Activated T-helper 9 cell treated with anti-CD3 and anti-CD28 coated beads, Interleukin-2, amount 50 U/mL, for 16 hours (primary cell): ENCODE measurements at places on chromosomes 3 and 15.

DNA sequence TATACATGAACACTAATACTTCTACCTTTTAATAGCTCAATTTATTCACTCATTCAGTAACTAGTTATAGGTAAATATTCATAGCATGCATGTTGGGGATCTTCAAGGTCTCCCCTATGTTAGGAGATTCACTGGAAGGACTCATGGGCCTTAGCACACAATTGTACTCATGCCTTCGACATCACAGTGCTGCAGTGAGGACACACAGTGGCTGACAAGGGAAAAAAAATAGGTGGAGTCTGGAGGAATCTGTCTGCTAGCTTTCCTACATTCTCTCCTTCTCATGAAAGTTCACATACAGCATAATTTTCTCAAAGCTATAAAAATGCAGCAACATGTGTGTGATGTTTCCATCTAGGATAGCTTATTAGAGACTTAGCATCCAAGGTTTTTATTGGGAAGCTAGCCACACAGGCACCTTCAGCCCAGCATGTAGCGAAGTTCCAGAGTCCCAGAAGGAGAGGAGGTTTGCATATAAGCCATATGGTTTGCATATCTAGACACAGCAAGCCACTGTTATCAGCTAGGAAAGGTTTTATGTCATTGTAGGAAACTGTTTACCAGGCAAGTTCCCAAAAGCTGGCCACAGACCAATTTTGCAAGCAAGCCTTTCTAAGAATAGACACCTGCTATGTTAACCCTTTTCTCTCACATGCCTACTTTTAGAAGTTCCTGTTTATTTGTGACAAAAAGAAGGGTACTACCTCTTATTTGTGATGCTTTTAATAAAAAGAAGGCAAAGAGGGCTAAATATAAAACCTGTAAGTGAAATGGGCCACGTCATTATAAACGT, 46.4 kb downstream of the MORC1 start:
- DNase-seq = no peak

DNA sequence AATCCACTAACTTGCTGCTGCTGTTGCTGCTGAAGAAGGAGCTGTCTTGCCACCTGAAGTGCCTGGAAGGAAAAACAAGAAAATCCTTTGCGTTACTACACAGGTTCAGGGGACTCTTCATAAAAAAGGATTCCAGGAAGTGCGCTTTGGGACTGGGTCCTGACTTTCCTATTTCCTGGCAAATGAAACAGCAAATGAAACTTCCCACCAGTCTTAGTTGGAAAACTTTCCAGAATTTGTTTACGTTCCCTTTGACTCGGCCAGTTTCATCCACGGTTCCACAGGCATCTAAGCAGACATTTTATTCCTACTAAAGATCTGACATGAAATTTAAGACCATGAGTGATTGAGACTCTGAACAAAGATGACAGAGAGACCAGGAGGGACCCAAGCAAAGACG, 471.0 kb downstream of the FOXP1 start:
- DNase-seq = no peak

DNA sequence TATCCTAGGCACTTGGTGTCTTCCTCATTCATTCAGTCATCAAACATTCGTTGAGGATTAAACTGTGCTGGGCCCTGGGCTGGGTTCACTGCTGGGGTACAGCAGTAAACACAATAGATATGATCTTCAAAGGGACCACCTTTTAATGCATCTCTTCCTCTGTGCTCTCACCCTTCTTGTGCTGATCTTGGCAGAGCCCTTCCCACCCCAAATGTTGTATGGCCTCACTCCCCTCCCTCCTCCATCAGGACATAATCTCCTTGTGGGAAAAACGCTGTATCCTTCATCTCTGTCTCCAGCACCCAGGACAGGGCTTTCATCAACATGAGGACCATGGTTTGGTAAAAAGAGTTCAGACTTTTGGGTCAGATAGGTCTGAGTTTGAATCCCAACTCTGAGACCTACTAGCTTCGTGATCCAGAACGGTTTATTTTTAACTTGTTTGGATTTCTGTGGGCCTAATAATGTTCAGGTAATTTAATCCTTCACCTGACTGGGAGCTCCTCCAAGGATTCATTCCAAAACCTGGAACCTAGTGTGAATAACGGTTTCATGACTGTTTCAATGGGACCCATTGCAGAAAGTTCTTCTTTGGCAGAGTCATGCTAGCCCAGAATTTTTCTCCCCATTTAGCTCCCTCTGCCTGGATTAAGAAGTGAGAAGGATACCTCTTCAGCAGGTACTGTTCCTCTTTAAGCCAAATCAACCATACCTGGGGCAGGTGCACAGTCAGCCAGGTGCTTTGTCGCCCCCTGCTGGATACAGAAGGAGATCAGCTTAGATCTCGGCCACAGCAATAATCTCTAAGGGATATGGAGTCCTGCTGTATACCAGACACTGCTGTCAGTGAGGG, 5.2 kb upstream of the WNT7A start:
- DNase-seq = peak; percentile 53

DNA sequence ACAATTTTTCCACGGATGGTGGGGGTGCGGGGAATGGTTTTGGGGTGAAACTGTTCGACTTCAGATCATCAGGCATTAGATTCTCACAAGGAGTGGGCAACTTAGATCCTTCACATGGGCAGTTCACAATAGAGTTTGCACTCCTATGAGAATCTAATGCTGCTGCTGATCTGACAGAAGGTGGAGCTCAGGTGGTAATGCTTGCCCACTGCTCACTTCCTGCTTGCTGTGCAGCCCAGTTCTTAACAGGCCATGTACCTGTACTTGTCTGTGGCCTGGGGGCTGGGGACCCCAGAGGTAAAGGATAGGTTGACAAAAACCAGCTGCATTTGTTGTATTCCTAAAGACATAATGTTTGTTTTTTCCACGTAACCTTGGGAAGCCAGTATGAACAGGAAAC, 16.0 kb downstream of the DZIP3 start:
- DNase-seq = no peak
